ENCODE measurements at places on chromosomes 1 and 21.

- no peak for DNase-seq
Measured at GRCh38 chr21:38957575-38958322, 152.0 kb downstream of the ETS2 start.

DNA sequence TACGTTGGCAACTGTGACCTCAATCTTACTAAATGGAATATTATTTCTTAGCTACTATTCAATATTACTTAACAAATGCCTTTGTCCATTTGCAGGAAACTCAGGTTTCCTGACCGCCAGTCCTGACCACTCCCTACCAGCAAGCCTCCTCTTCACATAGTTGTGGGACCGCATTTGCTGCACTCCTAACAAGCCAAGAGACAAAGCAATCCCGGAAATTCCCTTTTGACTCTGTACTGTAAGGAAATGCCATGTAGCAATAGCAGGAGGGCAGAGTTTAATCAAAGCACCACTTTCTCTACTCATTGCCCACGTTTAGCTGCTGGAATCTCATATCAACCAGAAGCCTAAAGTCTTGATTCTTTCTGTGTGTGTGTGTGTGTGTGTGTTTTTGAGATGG, 28.1 kb upstream of the ACBD6 start:
- peak; percentile 18 for DNase-seq

DNA sequence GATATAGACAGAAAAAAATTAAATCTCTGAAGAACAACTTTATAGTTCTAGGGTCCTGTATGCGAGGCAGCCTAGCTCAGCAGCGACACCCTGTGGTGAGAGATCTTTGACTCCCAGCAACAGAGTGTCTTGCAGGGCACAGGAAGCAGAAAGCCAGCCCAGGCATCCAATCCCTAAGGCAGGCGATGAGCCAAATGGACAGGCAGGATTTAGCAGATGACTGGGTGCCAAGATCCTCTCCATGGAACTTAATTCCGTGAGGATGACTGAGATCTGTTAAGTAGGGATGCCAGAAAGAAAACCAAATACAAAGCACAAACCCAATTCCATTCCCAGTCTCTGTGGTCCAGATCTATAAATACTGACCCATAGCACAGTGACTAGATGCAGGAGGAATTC, 38.8 kb downstream of the HLCS start:
- peak; percentile 89 for DNase-seq

GRCh38 chr21:44450999-44451398, 4.3 kb upstream of the LRRC3 start:
- DNase-seq = no peak

- no peak for DNase-seq
Measured at GRCh38 chr1:182668521-182669054, 15.8 kb downstream of the RGS8 start.

DNA sequence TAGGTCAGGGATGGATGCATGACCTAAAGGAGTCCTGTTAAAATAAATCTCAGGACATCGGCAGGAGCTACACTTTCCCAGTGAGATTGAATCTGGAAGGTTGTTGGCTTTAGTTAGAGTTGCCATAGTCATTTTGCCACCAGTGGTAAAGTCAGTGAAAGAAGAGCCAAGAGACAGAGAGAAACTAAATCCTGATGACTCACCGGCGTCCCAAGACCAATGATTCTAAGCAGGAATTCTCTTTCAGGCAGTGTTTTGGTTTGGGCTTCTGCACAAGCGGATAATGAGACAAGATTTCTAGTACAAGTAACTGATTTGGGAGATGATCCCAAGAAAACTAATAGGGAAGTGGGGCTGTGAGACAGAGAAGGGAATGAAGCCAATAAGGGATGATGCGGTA, 88.8 kb upstream of the ETS2 start:
- DNase-seq = no peak

DNA sequence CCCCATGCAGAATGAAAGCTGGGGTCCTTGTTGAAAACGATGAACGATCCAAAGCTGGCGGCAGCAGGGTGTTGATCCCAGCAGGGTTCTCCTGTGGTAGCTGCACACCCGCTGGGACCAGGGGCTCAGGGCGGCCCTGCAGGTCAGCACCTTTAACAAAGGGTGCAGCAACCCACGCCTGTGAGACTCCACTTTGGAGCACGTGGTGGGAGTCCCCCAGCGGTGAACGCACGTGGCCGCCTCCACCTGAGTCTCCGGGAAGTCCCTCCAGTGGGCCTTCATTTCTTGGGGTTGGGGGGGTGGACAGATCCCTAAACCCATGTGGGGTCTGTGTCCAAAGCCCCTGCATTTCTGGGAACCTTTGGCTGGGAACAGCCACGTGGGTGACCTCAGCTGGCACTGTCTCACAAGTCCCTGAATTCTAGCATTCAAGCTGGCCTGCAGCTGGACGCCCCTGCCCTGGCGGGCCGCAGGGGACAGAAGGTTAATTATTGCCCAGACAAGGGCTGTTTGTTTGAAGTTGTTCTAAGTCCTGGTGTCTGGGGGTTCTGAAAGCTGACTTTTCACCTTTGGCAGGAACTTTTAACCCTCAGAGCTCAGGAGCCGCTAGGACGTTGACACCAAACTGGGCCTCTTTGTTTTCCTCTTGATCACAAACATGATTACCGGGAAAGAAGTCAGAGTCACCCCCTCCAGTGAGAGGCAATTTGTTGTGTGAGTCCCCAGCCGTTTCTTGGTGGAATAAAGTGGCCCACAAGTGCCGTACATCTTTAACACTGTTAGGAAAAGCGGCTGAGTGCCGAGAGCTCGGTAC, 64.5 kb downstream of the COL18A1 start:
- no peak for DNase-seq

DNA sequence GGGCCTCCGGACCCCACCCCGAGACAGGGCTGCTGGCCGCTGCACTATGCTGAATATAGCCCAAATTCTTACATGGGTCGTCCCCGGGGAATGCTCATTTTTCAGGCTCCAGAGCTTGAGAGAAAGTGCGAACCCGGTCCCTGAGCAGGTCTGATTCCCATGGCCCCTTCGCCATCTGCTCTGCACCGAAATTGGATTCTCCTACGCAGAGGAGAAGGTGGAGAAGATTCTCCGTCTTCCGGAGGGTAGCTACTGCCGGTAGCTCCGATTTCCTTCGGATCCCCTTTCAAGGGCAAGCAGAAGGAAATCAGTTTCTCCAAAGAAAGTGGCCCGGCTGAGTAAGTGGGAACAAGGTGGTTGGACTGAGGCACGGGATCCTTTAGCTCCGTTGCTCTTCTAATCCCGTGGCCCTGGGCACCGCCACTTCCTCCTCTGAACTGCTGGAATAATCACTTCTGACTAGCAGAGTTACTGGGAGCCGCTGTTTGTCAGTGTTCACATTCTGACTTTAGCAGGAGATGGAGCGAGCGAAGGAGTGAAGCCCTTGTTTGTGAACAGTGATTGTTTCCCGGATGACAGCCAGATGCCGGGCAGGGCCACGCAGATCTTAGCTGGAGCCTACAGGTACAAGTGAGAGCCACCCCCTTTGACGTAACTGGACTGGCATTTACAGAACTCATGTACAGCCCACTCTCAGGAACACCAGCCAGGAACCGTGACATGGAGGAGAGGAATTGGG, 1.1 kb upstream of the ZNF496 start:
- DNase-seq = peak; percentile 67

DNA sequence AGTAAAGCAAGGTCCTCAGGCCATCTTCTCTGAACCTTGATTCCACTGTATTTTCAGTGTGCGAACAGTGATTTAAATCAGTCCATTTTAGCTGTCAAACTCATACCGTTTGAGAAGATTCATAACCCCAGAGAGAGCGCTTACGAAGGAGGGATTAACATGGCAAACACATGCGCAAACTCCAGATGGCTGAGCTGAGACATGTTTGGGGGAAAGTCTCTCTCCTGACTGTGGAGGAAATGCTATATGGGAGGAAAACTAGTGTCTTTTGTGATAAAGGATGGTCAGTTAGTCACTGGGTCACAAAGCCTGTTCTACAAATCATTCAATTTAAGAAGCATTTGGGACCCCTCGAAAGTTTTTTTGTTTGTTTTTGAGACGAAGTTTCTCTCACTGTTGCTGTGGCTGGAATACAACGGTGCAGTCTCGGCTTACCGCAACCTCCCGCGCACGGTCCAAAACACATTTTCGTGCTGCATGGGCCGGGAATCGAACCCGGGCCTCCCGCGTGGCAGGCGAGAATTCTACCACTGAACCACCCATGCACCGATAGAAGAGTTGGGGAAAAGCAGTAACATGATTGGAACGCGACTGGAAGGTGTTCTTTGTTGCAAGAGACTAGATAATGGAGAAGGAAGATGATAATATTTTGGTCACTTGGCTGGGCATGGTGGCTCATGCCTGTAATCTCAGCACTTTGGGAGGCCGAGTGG, 58.4 kb upstream of the CXADR start:
- peak; percentile 84 for DNase-seq

DNA sequence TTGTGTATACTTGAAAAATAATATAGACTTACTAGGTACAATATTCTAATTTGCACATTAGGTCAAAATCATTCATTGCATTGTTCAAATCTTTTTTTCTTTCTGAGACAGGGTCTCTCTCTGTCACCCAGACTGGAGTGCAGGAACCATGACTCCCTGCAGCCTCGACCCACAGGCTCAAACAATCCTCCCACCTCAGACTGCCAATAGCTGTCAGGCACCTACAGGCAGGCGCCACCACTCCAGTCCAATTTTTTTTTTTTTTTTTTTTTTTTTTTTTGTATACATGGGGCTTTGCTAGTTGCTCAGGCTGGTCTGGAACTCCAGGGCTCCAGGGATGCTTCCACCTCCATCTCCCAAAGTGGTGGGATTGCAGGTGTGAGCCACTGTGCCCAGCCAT, 656.9 kb downstream of the KCNT2 start:
- no peak for DNase-seq

DNA sequence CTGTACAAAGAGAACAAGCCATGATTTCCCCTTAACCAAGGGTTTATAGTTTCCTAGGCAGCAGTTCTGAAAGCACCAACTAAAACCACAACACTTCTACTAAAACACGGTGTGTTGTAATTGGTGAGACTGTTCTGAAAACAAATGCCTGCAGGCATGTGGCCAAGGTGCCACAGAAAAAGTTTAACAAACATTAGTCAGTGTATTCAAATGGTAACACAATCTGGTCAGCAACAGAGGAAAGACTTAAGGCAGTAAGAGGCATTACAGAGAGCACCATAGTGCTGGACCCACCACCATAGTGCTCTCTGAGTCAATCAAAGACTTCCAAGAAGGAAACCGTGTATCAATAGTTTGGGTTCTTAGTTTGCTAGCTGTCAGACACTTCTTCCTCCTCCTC, 16.7 kb downstream of the SNIP1 start:
- DNase-seq = no peak

All from muscle of leg (tissue), 16 donors.